NCI-H460 (cell line): ENCODE measurements at places on chromosomes 5 and 9. TPM values are rescaled to one million over a fixed set of nuclear protein-coding genes. Genes with fewer than 3 reads are reported as not detected.

DNA sequence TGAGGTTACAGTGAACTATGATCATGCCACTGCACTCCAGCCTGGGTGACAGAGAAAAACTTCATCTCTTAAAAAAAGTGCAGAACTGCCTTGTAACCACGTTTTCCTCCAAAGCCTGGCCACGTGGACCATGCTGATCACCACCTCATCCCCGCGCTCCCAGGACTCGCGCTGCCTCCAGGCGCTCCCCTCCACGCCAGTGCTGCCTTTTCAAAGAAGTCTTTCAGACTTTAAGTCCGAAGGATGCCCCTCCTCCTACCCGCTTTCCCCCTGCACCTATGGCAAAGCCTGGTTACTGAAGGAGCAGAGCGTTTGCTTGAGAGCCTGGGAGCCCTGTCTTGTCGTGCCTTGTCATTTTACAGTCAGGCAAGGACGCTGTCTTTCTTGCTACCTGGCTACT, 43.8 kb downstream of the HABP4 start:
- no peak for DNase-seq

DNA sequence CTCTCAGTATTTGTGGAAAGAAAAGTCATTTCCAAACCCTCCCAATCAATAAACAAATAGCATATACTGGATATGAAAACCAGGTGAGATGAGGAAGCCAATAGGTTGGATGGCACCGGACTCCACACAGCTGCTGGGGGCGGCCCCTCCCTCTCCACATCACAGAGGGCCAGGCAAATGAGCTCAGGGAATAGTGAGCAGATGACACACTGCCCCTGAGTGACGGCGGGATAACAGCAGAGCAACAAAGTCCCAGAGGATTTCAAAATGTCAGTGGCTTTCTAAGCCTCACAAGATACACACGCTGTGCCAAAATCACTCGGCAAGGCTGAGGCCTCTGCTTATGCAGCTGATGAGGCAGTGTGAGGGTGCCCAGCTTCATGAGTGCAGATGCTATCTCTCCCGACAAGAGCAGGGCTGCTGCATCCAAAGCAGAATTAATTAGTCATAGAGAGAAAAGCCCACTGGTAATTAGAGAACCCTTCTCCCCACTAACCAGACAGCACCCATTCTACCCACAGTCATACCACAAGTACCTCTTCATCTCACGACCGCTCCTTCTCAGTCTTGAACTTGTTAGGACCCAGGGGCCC, 235.0 kb upstream of the NFIL3 start:
- no peak for DNase-seq

DNA sequence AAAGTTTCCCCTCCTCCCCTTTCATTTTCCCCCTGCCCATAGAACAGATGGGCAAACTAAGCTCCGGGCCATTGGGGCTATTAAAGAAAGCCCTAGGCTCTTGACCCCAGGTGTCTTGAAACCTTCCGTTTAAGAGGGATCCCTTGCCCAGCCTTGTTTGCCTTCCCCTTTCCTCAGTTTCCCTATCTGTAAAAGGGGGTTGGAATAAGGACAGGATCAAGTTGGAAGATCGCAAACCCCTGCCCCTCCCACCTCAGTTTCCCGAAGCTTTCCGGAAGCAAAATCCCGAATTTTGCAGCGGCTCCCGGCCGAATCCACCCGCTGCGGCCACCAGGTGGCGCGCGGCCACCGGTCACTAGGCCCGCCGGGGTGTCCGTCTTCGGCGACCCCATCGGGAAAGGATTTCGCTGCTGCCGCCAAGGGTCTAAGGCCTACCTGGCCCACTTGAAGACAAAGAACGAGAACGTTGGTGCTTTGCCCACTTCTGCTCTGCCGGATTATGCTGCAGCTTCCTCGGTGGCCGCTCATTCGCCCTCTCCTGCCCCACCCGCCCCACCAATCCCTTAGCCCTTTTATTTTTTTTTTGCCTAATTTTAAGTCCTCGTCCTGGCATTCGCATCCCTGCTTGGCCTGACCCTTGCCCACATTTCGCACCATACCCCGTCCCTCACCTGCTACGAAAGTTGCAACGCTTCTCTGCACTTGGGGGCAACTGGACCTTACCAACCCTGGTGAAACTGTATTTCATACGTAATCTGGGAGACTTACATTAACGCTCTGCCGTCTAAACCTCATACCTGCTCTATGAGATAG, 962 bp upstream of the NR6A1 start:
- peak; percentile 66 for DNase-seq

Gene SLC9A3
- 9.1 and 10.5 TPM in 2 replicates for total RNA-seq

- DNase-seq: peak; percentile 96
These were observed 76.8 kb upstream of the PCSK1 start for GRCh38 chr5:96509721-96510350.

DNA sequence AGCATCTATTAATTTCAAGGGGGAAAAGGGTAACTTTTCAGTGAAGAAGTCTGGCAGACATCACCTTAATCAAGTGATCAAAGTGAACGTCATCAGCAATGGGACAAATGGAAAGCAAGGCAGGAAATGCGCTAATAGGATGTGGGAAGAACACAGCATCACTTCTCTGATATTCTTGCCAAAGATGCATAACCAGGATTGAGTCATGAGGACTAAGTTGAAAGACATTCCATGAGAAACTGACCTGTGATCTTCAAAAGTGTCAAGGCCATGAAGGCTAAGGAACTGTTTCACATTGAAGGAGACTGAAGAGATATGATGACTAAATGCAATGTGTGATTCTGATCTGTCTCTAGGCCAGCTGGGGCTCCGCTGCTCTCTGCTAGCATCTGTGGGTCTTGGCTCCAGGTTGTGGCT, 92.9 kb downstream of the NDFIP1 start:
- no peak for DNase-seq

DNA sequence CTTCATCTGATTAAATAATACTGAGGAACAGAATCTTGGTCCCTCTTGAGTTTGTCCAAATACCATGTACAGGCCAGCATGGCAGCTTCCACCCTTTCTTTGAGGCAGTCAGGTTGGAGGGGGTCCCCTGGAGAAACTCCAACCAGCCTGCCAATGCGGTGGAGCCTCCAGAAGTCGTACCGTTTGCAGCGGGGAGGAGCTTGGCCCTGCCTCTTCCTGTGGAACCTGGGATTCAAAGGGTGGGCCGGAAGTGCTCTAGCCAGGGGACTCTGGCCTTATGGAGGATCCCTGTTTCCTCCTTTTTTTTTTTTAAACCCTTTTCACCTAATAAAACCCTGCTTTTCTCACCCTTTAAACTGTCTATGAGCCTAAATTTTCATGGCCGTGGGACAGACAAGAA, 216.3 kb upstream of the ZNF608 start:
- DNase-seq: no peak

- DNase-seq: peak; percentile 79
These were observed 106.4 kb upstream of the ELL2 start for GRCh38 chr5:96067894-96068614.

DNA sequence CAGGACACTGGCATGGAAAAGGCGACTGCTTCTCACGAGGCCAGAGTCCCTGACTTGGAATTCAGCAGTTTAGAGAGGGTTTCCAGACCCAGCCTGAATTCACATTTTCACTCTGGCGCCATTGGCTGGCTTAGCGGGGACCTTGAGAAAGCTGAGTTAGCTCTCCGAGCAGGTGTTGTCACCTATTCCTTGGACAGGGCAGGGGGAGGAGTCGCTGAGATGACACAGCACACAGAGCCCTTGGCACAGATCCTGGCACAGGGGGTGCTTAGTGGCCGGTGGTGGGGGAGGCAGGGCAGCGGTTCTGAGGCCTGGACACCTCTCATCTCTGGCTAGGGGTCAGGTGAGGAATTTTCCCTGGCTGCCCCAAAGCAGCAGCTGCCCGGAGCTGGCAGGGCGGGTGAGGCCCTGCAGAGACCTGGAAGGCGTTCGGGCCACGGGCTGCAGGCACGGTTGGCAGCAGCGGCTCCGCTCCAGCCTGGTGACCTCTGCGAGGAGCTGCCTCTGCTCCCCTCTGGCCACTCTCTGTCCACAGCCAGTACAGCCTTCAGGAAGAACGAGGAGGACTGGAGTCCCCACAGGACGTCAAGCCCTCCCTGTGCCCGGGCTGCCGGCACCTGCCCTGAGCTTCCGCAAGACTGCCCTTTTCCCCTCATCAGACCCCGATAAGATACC, 72.4 kb upstream of the RAPGEF1 start:
- no peak for DNase-seq

GRCh38 chr5:88142636-88142885, 126.1 kb downstream of the TMEM161B start:
- no peak for DNase-seq

- DNase-seq: no peak
These were observed 160.9 kb downstream of the CETN3 start for GRCh38 chr5:90248640-90249039.
